ENCODE measurements at places on chromosomes 11 and 22.

GRCh38 chr11:83278351-83278750, 7.8 kb downstream of the CCDC90B start:
- DNase-seq, result no peak

DNA sequence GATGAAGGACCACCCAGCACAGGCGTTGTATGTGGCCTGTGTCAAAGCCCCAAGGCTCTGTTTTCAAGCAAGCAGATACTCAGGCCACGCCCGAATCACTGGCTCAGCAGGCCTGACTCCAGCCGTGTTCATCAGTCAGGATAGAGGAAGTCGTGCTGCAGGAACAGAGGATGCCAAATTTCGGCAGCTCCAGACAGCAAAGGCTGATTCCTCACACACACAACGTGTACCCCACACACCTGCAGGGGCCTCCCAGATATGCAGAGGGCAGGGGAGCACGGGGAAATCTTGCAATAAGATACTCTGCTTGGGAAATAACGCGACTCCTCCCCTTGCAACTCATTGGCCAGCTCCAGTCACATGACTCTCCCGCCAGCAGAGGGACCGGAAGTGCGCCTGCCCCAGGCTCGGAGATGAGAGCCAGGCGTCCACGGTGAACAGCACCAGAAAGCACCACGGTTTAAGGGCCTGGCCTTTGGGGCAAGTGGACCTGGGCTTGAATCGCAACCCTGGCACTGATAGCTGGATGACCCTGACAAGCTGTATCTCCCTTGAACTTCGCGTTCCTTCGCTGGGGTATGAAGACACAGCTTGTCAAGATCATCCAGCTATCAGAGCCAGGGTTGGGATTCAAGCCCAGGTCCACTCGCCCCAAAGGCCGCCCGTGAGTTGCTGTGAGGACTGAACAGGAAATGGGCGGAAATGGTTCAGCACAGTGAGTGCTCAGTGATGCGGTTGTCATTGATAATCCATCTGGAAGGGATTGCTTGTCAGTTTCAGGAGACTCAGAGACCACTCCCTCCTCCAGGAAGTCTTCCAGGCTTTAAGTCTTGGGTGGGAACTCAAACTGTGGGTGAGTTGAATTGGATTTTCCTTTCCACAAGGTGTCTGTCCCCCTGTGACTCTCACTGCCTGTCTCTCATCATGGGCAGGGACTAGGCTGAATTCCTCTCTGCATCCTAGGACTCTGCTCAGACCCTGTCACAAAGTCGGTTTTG, 88.5 kb downstream of the MYEOV start:
- no peak for DNase-seq

DNA sequence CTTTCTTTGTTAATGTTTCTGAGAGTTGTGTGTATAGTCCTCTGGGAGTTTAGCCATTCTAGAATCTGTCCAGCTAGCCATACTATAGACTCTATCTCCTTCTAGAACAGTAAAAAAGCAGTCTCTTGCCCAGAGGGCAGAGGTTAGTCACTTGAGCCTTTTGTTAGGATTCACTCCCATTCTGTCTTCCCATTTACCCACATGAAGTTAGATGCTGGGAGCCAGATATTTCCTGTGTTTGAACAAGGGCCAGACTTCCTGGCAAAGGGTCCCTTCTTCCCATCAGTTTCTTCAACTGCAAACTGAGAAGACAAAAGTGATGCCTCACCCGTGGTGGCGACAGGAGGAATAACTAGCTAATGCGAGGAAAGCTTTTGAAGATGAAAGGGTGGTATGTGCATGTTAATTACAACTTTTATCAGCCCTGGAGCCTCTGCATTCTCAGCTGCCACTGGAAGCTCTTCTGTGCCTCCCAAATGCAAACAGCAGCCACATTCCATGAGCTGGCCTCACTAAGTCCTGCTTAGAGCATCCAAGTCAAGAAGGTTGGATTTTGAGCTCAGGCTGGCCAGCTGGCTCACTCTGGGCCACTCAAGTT, 12.8 kb downstream of the CD44 start:
- no peak for DNase-seq

DNA sequence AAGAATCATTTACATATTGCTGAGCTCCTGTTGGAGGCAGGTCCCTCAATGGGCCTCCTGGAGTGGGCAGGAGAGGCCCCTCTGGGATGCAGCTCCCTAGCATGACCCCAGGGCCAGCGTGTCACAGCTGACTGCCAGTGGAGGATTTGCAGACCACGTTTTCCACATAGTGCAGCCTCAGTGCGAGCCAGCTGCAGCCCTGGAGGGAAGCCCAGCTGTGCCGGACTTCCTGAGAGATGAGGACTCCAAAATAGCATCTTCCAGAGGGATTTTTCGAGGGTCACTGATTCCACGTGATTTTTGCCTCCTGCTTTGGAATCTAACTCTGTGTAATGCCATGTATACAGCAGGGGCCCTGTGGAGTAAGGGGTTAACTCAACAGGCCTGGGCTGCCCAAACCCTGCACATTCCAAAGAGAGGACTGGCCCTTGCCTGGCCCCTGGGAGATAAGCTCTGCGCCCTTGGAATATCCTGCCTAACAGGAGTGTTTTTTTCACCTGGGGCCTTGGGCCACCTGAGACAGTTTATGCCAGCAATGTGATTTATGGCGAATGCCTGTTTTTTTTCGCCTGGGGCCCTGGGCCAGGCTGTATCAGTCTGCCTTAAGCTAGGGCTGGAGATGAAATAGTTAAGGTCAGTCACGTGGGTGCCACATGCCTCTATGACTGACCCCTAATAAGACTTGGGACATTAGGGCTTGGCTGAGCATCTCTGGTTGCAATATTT, 47.4 kb downstream of the RPS6KA4 start:
- DNase-seq, result no peak

Measured in pulmonary artery endothelial cell (primary cell).